Osteocyte (in vitro differentiated cells): ENCODE measurements at places on chromosomes 2 and 18.
A peak's percentile ranks its signal among the peaks of the same experiment; 100 is the strongest.

GRCh38 chr2:70938586-70938950 lies 2.9 kb downstream of the ATP6V1B1 start:
- peak; percentile 69 for DNase-seq

DNA sequence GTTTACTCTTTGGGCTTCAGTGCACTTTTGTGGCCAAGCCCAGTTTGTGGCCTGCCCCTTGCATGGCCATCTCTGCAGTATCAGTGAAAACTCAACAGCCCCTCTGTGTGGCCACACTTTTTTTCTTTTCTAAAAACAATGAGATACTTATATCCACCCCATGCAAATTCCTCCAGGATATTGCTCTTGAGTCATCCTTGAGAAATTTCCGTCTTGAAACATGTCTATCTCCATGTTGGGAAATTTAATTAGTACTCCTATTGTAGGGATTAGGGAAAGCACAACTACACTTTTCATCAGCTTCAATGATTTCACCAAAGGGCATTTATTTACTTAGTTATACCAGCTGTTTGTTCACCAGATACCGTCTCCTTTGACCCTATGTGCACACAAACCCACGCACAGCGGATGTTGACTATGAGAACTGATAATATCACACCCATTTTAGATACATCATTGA lies 993.1 kb downstream of the TSN start:
- DNase-seq: no peak

- DNase-seq: no peak
Measured at GRCh38 chr18:9362869-9363268, 28.3 kb downstream of the TWSG1 start.

DNA sequence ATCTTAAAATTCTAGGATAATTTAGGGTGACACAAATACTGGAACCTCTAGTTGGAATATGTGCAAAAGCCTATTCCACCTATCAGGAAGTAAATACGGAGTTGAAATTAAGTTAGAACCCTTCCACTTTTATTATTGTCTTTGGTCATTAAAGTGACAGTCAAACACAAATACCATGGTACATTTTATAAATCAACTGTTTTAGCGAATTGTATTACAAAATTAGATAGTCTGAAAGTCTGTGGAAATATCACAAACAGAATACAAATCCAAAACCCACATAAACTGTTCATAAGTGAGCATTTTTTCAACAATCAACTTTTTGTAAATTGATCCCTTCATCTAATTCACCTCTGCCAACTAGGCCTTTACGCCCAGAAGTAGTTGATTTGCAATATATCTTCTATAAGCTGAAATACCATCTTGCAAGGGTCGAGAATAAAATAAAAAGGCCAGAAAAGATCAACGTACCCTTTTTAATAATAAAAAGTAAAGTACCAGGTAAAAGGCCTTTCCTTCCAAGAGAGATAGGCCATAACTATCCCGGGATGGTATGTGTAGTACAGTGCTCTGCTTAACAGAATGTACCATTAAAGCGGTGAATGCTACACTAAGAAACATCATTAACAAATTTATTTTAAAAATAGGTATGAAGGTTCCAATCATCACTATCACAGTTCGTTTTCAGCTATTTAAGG lies 1.3 kb downstream of the USP34 start:
- no peak for DNase-seq
